Tibial artery (tissue), 4 donors: ENCODE measurements at places on chromosomes 7 and 10.

DNA sequence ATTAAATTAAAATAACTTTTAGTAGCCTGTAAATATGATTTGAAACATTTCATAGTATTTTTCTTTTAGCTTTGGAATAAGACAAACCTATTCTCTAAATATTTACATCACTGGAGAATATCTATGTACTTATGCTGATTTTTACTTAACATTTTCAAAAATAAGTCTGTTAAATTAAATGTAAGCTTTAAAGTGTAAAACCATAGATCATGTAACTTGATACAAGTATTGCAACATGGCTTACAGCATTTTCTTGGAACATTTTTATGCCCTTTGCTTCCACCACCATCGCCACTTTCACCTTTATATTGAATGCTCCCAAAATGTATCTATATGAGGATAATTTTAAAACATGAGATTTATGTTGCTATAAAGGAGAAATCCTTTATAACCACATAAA lies 427.1 kb downstream of the GFRA1 start:
- no peak for DNase-seq

GRCh38 chr7:99369767-99370391 lies 4.7 kb upstream of the ARPC1B start:
- no peak for DNase-seq

DNA sequence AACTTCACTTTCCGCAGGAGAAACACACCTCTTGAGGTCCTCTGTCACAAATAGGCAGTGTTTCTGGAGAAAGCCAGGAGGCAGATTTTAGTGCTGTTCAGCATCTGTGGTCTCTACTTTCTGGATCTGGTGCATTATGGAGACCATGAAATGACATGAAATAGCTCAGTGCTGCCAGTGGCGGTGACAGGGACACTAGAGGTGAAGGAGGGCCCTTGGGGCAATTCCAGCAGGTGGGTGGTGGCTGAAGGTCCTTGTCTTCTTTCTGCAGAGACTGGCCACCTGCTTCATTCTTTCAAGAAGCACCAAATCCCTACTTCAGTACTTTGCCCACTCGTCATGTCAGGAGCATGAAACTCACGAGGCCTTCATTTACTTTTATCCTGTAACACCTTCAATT lies 135.7 kb downstream of the TCF7L2 start:
- DNase-seq: no peak

DNA sequence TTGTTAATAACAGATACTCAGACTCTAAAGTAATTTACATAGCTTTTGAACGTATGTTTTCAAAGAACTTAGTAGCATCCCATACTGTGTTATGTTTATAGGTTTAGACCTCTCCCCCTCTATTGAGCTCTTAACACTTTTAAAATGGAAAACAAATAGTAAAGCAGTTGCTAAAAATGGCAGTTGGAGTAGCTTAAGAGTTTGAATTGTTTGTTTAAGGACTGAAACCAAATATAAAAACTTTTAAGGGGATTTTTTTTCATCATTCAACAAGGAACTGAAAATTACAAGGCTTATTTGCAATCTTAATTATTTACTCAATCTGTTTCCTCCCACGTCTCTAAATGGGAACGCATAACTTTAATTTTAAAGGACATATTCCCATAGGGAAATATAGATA lies 1.6 kb upstream of the SPAG6 start:
- no peak for DNase-seq

GRCh38 chr10:5573319-5573950 lies 48.7 kb downstream of the CALML3 start:
- peak; percentile 32 for DNase-seq

DNA sequence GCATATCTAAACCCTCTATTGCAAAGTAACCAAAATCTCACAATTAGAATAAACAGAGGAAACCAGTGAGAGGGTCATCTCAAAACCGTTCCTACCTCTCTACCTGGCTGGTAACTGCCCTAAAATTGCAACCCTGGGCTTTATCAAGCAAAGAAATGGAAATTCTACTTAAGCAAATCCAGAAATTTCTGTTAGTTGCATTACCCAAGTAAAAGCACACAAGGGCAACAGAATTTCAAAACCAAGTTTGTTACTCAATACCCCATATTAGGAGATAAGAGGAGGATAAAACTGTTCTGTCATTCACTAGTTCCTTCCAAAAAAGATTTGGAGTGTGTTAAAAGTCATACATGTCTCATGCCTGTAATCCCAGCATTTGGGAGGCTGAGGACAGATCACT lies 195.3 kb downstream of the FAM107B start:
- DNase-seq: no peak

DNA sequence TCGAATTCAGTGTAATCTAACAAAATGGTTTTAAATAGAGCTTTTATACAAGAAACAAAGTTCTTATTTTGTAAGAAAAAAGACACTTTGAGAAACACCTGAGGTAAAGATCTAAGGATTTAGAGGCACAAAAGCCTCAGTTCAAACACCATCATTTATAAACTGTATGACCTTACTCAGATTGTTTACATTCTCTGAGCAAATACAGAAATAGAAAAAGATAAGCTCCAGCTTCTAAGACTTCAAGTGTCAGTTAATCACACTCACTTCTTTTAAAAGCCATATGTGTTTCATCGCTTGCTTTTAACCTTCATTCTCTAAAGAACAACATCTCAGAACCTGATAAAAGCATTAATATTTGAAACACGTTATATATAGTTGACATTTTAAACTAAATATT lies 27.9 kb downstream of the CADPS2 start:
- DNase-seq: no peak

DNA sequence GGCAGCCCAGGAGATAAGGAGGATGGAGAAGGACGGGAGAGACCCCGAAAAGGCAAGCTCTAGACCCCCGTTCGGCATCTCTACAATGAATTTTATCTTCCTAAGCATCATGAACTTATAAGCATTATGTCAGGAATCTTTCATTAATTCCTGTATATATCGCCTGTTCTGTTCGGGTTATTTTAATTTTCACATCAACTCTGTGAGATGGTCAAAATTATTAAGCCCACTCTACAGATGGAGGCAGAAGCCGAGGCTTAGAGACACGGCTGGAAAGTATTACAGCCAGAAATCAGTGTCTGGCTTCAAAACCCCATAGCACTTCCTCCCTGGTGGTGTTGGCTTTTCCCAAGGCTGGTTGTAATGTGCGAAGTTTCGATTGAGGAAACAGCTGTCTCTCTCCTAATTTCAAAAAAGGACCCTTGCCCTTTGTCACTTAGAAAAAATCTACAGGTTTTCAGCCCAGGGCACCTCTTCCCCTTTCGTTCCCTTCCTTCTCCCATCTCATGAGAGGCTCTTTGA lies 1.5 kb upstream of the GRM8 start:
- no peak for DNase-seq

DNA sequence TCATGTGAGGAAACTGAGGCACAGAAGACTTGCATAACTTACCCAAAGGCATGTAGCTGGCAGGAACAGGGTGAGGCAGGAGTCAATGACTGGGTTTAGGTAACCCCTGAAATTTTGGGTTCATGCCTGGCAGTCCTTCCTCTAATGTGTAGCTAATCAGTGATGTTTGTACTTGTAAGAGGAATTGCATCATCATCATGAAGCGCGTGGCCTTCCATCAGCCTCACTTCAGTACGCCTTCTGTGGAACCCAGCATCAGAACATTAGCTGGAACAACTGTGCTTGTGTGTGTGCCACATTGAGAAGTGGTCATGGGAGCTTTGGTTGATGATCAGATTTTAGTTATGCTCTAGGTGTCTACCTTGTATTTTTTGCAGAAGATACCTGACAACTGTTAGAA lies 18.2 kb upstream of the STMP1 start:
- no peak for DNase-seq

DNA sequence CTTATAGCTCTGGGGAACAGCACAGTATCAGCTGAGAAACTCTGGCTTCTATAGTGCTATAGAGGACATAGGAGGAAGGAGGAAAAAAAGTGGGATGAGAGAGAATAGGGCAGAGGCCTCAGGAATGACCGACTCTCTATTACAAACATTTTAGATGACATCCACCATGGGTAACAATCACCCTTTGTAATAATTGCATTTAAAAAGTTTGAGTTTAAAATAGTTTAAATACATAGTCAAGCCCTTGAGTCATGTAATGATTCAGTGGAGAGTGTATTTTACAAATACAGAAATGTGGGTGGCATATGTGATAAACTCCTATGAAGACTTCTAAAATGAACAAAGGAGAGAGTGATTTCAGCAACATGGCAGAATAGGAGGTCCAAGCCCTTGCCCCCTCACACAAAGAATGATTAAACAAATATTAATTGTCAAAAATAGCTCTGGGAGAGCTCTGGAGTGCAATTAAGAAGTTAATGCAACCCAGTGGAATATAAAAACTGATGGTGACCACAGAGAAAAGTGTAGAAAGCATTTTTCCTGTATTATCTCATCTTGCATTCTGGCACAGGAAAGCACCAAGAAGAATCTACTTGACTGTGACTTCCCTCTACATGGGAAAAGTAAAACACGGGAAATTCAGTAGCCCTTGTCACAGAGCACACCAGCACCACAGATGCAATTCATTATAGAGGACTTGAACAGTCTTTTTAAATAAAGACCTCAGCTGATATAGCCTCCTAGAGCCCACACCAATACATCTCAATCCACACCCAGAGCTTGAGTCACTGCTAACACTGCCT lies 569.0 kb upstream of the SORCS1 start:
- DNase-seq: no peak

DNA sequence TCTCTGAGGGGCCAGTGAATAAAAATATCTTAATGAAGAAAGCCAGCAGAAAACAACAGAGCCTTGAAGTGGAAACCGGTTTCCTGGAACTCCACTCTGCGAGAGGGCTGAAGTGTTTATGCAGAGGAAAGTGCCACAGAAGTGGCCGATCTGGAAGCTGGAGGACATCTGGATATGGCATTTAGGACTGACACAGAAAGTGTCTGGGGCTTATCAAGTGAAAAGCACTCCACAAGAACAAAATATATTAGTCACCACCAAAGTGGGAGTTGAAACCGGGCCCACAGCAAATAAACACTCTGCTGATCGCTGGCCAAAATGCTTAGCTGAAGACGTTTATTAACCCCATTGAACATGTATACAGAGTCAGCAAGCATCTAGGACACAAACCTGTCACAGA lies 7.8 kb downstream of the NOD1 start:
- no peak for DNase-seq

GRCh38 chr10:77926566-77927401 lies at the start of gene DLG5:
Gene DLG5, minus strand, starts transcription at chr10:77926755. Its CDS starts 235 bp downstream, at chr10:77926520.
- peak; percentile 68 for DNase-seq

- DNase-seq: no peak
These were observed 128.9 kb downstream of the DOCK1 start for GRCh38 chr10:127034034-127034633.

DNA sequence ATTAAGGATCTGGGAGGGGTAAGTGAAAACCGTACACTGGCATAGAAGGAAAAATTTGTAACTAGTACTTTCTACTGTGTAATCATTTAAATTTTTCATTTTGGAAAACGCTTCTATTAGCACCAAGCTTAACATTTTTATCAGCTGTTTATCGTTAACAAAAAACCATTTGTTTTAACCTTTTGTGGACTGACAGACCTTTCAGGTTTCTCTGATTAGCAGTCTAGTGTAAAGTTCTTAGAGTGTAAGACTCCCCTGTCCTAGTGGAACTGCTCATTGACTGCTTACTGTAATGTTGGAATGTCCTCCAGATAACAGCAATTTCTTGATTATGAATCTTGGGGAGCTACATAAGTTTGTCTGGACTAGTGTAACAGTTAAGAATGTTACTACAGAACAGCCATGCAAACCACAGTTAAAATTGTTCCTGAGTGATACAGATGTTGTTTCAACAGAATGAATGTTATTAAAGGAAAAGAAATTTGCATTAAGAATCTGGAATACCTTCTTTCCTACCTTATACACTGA lies 2.0 kb downstream of the DBF4 start:
- DNase-seq: no peak

DNA sequence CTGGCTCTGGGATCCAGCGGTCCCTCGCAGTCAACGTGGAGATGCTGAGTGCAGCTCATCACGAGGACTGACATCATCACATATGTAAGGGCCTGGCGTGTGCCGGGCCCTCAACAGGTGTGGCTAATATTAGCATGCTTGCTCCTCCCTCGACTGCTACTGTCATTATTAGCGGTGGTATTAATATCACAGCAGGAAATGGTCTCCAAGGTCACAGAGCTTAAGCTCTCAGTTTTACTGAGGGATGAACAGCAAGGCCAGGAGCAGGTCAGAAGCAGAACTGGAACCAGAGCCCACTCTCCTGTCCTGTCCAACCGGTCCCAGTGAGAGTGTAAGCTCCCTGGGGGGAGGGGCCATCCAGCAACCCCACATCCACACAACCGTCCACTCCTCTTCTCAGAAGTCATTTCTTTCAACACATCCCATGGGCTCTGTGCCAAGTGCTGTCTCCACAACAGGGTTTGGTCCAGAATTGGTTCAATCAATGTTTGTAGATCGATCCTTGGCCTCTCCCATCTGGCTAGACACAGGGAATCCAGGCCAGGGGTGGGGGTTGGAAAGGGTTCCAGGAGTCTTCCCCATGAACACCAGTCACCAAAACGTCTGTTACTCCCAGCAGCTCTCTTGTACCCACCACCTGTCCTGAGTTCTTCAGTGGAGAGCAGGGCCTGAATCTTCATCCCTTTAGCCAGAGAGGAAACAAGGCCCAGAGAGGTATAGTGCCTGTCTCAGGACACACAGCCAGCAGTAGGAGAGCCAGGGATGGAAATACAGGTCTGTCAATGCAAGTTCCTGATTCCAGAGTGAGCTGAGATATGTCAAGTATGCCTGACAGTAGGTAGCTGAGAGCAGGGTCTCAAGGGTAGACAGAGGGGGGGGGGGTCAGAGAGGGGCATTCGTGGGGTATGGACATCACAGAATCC lies 45.3 kb upstream of the ZMIZ1 start:
- peak; percentile 51 for DNase-seq

DNA sequence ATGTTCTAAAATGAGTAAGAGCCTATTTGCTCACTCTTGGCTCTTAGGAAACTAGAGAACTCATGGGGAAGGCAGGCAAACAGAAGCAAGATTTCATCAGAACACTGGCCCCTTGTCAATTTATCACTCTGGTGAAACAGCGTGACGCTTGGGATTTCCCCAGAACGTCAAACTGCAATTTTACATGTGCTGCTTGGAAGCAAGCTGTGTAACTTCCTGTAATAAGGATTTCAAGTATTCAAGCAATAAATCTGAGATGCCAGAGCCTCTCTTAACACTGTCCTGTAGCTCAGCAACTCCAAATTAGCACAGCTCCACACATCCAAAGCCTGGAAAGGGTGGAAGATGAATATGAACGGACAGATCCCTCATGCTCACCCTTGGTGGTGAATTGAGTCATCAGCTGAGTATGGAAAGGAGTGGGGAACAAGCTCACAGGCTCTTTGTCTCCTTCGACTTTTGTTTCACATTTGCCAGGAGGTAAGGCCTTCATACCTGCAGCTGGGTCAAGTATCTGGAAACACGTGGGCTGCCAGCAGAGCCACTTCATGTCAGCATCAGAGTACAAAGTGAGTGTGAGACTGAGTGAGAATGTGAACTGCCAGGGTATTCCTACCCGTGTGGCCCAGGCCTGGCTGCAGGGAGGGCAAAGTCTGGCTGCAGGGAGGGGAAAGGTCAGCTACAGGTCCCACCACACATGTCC lies 140.4 kb upstream of the NAMPT start:
- peak; percentile 95 for DNase-seq
